Neural progenitor cell (in vitro differentiated cells): ENCODE measurements at places on chromosomes 7 and 10.

DNA sequence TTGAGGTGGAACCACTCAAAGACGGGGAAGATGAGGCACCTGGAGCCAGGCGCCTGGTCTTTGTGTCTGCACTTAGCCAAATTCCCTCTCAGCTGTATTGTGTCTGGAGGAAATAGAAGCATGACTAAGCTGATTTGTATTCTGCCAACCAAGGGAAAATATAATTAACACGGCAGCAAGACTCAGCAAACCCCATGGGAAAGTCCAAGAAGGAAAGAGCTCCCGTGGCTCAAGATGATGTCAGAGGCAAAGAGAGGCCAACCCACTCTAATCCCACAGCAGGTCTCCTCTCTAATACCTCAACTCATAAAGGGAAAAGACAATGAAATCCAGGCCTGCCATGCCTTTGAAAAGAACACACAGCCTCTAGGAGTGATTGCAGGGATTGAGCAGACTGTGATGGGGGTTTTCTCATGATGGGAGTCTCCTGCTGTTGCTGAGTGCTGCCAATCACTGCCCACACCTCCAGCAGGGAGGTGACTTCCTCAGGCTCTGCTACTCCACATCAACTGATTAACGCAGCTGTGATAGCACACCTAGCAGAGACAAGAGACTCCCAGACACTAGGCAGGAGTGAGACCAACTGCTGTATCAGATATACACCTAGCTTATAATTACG is 255.5 kb upstream of the C7orf33 start:
- DNase-seq = peak; percentile 95

DNA sequence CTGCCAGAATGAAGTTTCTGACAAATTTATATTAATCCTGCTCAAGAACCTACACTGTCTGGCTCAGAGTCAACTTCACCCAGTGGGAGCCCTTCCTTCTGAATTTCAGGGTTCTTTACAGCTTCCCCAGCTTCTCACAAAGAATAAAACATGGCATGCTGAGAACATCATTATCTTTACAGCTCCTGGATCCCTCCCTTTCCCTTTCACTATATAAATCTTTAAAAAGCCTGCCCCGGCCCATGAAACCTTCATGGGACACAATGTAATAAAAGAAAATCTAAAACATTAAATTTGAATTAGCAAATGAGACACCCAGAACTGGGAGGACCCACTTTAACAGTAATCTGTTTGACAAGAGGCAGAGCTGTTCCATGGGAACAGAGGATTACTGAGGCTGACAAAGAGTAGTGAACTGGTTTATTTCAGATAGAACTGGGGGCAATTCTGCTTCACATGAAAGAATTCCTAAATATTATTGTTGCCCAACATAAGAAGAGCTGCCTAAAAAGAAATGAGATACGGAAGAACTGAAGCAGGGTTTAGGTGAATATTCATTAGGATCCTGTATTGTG is 222.8 kb downstream of the THSD7A start:
- DNase-seq = peak; percentile 15

DNA sequence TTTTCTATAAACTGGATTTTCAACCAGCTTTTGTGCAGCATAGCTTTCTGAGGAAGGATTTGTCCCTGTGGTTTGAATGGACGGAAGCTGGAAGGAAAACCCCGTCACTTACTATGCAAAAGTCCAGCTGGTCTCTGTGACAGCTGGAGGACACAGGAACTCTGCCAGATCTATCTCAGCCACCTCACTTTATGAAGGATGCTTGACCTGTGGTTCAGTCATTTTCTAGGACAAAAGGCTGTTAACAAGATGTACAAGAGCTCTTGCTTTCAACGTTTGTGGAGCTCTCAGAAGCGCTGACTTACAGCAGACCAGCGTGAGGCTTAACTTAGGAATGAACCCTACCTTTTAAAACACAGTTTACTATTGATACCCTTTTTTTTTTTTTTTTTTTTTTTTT is 90.8 kb downstream of the CREM start:
- no peak for DNase-seq

DNA sequence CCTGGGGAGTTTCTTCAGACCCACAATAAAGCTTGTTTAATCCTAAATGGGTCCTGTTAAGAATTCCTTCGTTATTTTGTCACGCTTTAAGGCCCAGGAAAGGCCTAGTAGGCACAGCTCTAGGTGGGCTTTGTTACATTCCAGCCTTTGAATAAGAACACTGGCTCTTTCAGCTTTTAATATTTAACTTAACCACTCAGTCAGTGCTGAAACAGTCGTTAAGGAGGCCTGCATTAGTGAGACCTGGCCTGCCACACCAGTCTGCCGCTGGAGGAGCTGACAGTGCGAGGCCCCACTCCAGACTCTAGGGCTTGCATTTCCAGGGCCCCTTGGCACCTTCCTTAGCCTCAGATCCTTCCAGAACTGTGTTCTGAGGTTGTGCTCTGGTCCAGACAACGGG is 351.4 kb downstream of the GLRX3 start:
- DNase-seq = peak; percentile 59

- DNase-seq = peak; percentile 19
Measured at GRCh38 chr10:122093076-122093475, 104.1 kb downstream of the TACC2 start.

- DNase-seq = no peak
Measured at GRCh38 chr10:5493691-5494090, 5.7 kb downstream of the CALML5 start.

- no peak for DNase-seq
Measured at GRCh38 chr7:123979876-123980275, 53.0 kb downstream of the TMEM229A start.

- DNase-seq = no peak
Measured at GRCh38 chr10:121579656-121580055, 18.6 kb downstream of the FGFR2 start.

DNA sequence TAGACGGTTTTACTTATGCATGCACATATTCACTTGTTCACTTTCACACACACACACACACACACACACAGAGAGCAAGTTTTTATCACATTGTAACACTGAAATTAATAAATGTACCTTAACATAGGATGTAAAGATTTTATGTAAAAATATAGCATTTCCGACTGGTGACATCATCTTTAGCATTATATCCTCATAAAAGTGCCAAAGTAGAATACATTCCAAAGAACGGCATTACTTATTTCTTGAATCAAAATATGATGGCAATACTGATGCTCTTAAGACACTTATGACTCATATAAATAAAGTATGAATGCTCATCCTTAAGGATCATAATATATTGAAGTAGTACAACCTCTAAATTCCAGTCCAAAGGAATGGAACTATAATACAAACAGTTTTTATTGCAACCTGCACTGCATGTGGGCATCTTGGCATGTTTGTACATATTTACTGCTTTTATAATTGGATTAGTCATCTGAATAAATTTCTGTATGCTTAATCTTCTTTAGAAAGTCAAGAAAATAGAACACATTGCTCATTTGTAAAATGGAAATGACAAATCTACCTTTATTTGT is 290.0 kb upstream of the SEMA3A start:
- DNase-seq = no peak

DNA sequence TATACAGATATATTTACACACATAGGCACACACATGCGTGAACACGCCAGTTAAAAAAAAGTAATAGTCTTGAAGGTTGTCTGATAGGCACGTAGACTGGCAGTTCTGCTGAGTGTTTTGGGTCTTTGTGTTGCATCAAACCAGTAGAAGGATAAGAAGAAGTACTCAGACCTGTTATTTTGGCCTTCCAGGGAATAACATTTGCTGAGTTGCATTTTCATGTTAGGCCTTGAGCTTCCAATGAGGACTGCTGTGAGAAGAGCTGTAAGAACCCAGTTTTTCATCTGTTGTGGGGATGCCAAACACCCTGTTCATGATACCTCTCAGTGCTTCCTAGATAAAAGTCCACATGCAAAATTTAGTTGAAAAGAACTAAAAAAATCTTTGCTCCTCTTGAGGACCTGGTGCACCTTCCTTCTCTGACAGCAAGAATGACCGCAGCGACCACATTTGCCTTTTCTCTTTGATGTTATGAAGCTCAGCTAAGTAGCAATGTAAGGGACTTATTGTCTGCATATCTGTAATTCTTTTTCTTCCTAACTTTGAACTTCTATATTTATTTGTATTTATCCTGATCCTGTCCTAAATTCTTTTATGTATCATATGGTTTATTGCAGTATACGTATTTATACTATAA is 27.2 kb downstream of the HIPK2 start:
- DNase-seq = no peak

GRCh38 chr7:158358926-158359645 is 228.5 kb downstream of the PTPRN2 start:
- DNase-seq = no peak
